ENCODE measurements at places on chromosomes 2 and 18. TPM values are rescaled to one million over a fixed set of nuclear protein-coding genes. Genes with fewer than 3 reads are reported as not detected.

RTP5 gene
- not detected for total RNA-seq

CLIP4 gene
- 76.8 TPM for total RNA-seq

SLC35F5 gene
- 96.7 TPM for total RNA-seq

AMER3 gene
- not detected for total RNA-seq

TNFAIP6 gene
- total RNA-seq = 2.6 TPM

METTL5 gene
- total RNA-seq = 43.6 TPM

CD302 gene
- 141 TPM for total RNA-seq

SCRN3 gene
- 18.7 TPM for total RNA-seq

SLC5A7 gene
- total RNA-seq = not detected

DNA sequence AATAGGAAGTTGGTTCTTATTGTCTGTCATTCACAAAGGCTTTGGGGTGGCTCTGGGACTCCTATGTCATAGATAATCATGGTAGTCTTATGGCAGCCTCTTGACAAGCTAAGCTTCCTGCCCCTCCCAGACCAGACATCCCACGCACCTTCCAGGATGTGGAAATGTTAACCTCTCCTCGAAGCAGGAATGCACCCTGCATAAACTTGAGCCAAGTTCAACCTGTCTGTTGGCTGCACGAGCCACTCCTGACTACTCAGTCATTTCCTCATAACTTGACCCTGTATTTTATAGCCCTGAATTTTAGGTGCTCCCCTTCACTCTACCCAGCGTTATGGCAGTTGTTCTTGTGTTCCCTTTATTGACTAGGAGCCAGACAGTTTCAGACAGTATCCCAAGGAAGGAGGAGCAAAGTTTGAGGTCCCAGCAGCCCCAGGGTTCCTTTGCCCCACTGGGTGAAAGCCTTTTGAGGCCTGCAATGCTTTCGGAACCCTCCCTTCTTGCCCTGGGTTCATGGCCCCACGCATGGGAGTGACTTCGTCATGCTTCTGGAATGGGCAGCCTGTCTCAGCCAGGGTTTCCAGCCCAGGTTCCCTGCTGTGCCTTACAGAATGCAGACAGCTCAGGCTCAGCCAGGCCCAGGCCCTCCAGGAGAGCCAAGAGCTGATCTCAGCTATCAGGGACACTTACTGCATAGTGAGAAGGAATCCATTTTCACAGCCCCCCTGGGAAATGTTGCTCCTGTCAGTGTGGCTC, 15.6 kb upstream of the INO80C start:
- DNase-seq = no peak

DNA sequence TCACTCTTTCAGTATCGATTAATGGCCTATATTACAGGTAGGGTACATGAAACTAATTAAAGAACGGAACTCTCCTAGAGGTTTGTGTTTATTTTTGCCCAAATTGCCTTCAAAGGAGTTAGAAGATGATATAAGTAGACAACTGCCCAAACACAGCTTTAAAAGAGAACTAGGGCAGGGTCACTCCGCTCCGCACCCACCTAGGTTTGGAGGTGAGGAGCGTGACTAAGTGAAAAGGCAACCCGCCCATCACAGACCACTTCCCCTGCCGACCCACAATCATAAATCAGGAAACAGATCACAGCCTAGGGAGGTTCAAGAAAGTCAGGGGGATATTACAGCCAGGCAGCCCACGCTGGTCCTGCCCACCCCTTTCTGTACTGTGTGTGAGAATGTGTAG, 166.7 kb downstream of the C1D start:
- DNase-seq = no peak

DNA sequence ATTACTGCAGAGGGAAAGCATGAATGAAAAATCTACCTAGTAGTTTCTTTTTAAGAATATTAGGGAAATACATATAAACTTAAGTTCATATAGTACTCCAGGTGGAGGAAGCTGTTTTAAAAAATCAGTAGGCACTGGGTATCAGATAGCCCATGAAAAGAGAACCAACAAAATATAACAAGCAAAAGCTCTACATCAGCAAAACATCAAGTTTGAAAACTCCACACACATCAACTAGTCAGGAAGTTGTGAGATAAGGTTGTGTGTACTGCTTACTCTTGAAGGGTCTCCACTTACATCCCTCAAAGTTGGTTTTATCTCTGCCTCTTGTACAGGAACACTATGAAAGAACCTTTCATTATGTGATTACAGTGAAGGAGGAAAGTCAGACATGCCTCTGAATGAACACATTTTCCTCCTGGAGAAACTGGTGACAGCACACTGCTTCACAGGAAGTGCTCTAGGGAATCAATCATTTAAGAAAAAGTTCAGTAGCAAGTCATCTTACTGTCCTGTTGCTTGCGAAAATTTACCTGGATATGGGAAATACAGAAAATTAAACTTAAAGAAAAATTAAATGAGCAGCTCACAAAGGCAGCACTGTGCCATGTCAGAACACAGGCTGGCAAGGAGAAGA, 57.7 kb downstream of the THADA start:
- no peak for DNase-seq

GRCh38 chr2:148970385-148970784, 68.1 kb upstream of the LYPD6B start:
- no peak for DNase-seq

GRCh38 chr2:17710547-17711248, 42.9 kb downstream of the SMC6 start:
- no peak for DNase-seq

- DNase-seq = no peak
These were observed 136.2 kb downstream of the WDSUB1 start for GRCh38 chr2:159150280-159150746.

DNA sequence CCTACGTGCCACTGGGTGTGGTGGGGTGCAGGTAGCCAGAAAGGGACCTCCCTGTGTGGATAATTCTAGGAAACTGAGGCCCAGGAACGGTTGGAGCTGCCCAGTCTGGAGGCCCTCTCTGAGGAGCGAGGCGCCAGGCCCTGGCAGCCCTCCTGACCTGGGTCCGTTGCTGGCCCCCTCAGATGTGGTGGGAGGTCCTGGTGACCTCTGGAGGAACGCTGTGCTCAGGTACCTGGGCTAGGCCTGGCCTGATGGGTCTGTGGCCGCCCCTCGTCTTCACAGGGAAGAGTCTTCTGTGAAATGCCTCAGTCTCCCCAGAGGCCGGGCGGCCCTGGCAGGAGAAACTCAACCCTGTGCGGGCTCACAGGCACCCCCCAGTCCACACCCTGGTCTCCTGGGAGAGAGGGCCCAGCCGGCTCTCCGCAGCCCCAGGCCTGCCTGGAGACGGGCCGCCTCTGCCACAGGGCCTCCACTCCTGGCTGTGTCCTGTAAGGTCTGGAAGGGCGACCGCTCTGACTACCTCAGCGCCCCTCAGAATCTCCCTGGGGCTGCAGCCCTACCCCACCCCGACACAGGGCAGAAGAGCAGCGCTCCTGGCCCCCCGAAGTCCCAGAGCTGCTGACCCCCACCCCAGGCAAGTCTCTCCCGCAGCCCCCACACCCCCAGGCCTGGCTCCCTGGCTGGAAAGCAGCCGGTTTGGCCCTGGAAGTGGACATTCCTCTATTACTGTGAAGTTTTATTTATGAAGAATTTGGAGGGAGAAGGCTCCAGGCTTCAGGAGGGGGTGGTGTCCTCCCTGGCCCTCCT, 3.7 kb downstream of the B3GNT7 start:
- DNase-seq = no peak

DNA sequence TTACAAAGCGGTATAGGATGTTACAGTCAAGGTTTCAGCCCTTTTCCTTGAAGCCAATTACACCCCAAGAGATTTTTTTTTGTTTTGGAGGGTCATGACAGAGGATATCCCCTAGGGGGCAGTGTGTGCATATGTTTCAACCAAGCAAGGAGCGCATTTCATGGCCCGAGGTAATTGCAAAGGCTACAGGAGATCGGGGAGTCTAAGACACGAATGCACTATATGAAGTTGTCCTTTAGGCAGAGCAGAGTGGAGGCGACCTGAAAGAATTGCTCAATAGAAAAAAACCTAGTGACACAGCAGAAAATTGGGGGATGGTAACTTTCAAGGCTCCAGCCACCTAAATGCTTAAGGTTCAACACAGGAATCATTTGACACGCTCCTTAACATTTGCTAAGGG, 219.8 kb upstream of the PARD3B start:
- peak; percentile 52 for DNase-seq

GRCh38 chr2:169415233-169415748, 53.0 kb upstream of the LRP2 start:
- no peak for DNase-seq

GRCh38 chr2:144432921-144433320, 87.0 kb downstream of the ZEB2 start:
- DNase-seq = no peak

- no peak for DNase-seq
These were observed 47.6 kb upstream of the ZNF521 start for GRCh38 chr18:25399554-25399953.

DNA sequence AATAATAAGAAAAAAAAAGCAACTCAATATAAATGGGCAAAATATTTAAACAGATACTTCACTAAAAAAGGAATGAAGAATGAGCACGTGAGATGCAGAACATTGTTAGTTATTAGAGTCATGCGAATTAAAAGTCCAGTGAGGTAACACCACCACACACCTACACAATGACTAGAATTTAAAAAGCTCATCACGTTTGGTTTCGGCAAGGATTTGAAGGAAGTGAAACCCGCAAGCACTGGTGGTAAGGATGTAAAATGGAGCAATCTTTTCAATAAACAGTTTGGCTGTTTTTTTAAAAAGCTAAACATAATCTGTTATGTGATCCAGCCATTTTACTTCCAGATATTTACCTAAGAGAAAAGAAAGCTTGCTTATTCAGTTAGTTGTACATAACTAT, 1181.6 kb upstream of the CELF4 start:
- DNase-seq = no peak

GRCh38 chr2:201904538-201905420, 98.4 kb downstream of the CDK15 start:
- DNase-seq = no peak

DNA sequence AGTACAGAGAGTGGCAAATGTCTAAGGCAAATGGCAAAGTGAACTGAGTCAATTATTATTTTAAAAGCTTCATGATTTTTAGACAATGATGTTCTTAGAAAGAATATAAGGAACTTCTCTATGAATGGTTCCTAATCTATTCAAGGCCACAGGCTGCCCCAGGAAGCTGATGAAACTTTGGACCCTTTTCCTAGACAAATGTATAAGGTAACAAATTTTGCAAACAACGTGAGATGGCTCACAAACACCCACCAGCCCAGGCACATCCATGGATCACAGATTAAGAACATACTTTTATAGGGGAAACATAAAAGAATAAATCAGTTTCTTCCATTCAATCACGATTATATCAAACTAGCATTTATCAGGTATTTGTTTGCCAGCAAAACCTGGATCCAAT, 659.0 kb downstream of the IRS1 start:
- no peak for DNase-seq

- no peak for DNase-seq
These were observed 108.5 kb downstream of the STK39 start for GRCh38 chr2:168138901-168139300.

DNA sequence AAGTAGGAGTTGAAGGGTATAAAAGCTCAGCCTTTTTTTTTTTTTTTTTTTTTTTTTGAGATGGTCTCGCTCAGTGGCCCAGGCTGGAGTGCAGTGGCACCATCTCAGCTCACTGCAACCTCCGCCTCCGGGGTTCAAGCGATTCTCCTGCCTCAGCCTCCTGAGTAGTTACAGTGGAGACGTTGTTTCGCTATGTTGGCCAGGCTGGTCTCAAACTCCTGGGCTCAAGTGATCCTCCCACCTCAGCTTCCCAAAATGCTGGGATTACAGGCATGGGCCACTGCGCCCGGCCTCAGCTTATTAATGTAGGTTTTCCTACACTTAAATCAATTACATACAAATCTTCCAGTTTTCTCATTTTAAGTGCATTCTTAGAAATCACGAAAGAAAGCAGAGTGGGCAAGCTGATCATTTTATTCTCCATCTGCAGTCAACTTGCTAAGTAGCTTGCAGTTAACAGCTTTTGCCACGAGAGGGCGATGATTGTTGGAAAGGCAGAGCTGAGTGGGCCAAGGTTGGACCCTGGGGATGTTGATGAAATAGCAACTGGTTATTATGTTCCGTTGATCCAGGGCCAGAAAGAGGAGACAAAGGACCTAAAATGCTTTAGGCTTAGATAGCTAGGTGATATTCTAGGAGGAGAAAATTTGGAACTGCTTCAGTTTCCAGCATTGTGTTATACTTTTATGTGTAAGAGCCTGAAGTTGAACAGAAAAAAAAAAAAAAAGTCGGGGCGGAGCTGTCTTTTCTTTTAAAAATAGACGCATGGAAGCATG, 234.4 kb upstream of the EPAS1 start:
- peak; percentile 76 for DNase-seq

GRCh38 chr2:55108456-55109160, 58.4 kb upstream of the RTN4 start:
- no peak for DNase-seq

GRCh38 chr2:83471655-83472054, 987.4 kb downstream of the SUCLG1 start:
- no peak for DNase-seq

DNA sequence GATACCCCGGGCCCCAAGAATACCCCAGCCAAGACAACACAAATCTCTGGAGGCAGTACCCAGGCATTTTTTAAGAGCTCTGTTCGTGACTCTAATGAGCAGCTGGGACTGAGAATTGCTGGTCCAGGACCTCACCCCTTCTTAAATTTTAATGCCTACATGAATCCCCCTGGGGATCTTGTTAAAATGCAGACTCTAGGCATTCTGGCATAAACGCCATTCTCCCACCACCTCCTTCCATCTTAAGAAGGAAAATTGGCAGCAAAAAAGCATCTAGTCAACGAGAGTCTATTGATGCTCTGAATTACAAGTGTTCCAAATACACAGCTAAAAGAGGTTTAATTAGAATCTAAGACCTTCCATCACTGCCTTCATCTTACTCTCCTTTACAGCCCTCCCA, 5.0 kb downstream of the CHST10 start:
- no peak for DNase-seq

DNA sequence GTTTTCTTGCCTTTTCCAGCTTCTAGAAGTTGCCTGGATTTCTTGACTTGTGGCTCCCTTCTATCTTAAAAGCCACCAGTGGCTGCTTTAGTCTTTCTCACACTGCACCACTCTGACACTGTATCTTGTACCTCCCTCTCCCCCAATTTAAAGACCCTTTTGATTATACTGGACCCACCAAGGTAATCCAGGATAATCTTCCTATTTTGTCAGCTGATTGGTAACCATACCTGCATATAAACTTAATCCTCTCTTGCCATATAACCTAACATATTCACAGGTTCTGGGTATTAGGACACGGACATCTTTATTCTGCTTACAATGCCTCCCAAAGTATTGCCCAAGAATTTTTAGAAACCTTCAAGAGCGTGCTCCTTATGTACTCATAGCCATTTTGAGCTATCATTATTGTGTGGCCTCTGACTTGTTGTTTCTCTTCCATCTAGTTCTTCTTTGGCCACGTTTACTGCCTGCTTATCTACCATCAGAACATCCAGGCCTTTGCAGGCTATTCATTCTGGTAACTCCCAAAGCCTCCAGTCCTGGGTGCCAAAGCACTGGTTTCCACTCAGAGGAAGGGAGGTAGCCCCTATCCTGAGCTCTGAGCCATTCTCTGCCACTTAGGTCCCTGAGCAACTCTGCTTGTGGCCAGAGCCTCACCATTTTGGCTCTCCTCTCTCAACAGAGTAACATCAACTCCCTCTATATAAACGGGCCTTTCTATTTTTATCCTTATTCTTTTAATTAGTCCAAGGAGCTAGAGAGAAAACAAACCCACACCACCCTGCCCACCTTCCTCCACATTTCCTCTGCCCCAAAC, 70.8 kb downstream of the MYO3B start:
- no peak for DNase-seq
